ENCODE measurements at places on chromosomes 3 and 15. TPM values are rescaled to one million over a fixed set of nuclear protein-coding genes. Genes with fewer than 3 reads are reported as not detected.
A peak's percentile ranks its signal among the peaks of the same experiment; 100 is the strongest.

DNA sequence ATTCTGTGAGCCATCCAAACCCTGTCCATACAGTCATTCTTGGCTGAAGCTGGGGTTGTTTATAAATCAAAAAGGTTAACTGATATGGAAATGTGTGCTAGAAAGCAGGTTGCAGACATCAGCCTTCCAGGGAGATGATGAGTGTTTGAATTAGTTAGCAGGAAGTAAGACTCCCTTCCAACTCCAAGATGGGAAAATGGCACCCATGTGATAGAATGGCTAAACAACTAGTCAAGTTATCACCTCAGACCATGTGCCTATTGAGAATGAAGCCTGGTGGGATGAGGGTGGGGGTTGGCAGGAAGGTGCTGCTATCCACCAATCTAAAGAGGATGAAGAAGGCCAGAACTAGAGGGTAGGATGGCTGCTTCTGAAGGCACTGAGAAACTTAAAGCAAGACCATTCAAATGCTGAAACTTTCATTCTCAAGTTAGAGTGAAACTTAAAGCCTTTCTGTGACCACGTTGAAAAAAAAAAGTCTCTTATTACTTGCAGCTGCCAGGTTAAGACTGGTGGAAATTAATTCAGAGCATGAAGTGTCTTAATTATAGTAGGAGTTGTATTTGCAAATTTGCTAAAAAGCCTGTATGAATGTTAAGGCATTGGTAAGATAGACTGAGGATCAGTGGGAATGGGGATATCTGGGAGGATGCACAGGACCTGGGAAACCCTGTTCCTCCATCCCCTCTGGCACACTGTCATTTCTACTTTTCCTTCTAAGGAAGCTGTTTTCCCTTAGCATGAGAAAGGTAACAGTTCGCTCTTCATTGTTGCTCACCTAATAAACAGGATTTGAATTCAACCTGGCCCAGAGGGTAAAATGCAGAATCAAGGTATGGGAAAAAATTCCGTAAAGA is 36.8 kb downstream of the CCR3 start:
- no peak for DNase-seq

DNA sequence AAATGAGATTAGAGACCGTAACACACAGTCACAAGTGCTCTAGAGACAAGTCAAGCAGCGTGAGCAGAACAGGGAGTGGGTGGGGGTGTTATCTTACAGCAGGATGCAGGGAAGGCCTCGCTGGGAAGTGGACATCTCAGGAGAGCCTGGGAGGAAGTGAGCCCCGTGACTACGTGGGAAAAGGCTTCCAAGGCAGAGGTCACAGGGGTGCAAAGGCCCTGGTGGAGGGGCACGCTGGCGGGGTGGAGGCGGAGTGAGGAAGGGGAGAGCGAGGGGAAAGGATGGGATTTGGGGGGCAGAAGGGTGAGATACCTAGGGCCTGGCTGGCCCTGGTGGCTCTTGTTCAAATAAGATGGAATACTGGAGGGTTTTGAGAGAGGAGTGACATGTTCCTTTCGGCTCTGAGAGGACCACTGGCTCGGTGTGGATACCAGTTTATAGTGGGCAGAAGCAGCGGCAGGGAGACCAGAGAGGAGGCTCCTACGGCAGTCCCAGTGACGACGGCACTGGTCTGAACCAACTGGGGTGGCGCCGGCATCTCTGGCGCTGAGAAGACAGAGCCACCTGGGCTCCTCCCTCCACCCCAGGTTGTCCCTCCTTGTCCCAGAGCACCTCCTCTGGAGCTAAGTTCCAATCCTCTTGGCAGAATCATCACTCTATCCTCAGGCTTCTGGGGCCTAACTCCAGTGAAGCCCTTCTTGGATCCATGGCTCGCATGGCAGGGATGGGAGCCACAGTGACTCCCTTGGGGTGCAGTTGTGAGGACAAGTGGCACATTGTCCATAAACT is 266.2 kb upstream of the LYSMD4 start:
- DNase-seq: no peak

DNA sequence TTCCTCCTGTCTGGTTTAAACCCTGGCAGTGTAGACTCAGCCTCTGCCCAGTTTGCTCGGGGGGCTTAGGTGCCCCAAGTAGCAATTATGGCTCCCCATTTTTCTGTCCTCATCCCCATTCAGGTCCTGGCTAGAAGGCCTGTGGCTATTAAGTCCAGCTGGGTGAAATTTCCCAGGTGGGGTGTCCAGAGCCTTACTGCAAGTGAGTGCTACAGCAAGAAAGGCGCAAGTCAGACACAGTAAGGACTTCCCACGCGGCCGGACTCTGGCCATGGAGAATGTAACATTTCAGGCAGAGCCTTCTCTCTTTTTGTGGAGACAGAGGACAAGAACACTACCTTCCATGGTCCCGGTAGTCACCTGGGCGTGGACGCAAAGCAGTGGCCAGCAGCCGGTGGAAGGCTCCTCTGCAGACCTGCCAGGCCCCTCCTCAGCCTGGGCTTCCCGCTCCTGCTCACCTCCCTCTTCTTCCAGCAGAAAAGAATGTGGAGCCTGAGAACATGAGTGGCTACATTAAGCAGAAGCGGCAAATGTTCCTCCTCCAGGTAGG is 23.3 kb downstream of the CFAP100 start:
- no peak for DNase-seq

- DNase-seq: no peak
These were observed 2.6 kb downstream of the TMCC1 start for GRCh38 chr3:129890891-129891290.

DNA sequence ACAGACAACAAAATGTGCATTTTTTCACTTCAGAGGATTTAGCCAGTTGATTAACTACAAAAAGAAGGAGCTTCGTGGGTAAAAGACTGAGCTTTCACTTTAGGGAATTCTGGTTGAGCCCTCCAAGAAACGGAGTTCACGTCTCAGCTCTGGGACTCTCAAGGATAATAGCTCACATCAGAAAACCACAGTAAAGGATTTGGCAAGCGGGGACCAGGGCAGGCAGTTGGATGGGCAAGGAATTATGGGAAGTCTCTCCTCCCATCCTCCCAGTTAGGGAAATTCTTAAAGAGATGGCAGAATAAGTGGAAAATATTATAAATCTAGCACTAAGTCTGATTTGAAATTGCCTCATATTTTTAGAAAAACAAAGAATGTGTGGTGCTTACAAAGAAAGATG is 188.3 kb upstream of the EOMES start:
- DNase-seq: peak; percentile 5

GRCh38 chr15:49286649-49287404 is 116.8 kb downstream of the GALK2 start:
- no peak for DNase-seq

- peak; percentile 43 for DNase-seq
These were observed at the start of gene CHST13 for GRCh38 chr3:126523745-126524428. Gene CHST13, plus strand, starts transcription at chr3:126524155. Its CDS starts 178 bp downstream, at chr3:126524333.

DLEC1 gene
- 0.13 TPM for polyA plus RNA-seq

PRR20G gene
- not detected for polyA plus RNA-seq

LRRC34 gene
- 0.80 TPM for polyA plus RNA-seq

ANKRD63 gene
- polyA plus RNA-seq: not detected

ANXA2 gene
- 166 TPM for polyA plus RNA-seq
